HepG2 (cell line): ENCODE measurements at places on chromosomes 6 and 20. TPM values are rescaled to one million over a fixed set of nuclear protein-coding genes. Genes with fewer than 3 reads are reported as not detected.

Gene EPPIN
- not detected in 2 replicates for total RNA-seq

Gene NKAPL
- not detected in 2 replicates for total RNA-seq

Gene SLC4A11
- 1.1 and 3.9 TPM in 2 replicates for total RNA-seq

Gene GNMT
- 7.0 and 7.3 TPM in 2 replicates for total RNA-seq

Gene TMEM244
- total RNA-seq, result not detected in 2 replicates

Gene MUC21
- not detected in 2 replicates for total RNA-seq

Gene PLCG1
- 53.1 and 85.3 TPM in 2 replicates for total RNA-seq

Gene IL20RA
- total RNA-seq, result not detected in 2 replicates

Gene HDGFL1
- not detected in 2 replicates for total RNA-seq

Gene SLC44A4
- total RNA-seq, result 5.6 and 5.9 TPM in 2 replicates

Gene PTCRA
- not detected in 2 replicates for total RNA-seq

DNA sequence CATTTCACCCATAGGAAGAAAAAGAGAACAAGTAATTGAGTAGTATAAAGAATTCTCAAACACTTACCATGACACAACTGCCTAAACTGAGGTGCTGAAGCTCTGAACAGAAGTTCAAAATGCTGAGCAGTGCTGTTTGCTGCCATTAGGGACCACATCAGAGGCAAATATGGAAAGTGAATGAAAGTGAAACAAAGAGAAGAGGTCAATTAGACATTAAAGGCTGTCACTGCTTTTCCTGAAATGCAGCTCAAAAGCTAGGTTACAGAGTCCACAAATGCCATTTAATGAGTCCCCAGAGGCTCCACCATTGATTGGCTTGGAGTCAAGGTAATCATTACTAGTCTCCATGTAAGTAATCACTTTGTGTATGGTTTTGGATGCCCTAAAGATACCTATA is 46.1 kb downstream of the POU3F2 start:
- DNase-seq, result no peak

DNA sequence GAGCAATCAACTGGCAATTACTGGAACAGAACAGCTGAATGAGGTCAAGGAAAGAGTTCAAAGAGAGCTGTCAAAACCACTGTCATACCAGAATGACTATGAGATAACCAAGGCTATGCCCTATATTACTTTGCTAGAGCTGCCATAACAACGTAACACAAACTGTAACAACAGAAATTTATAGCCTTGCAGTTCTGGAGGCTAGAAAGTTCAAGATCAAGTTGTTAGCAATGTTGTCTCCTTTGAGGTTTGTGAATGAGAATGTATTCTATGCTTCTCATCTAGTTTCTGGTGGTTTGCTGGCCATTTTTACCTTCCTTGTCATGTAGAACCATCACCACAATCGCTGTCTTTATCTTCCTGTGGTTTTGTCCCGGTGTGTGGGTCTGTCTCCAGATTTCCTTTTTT is 1323.0 kb upstream of the GJE1 start:
- no peak for DNase-seq

- DNase-seq, result no peak
Measured at GRCh38 chr6:121879149-121879548, 443.7 kb downstream of the GJA1 start.

DNA sequence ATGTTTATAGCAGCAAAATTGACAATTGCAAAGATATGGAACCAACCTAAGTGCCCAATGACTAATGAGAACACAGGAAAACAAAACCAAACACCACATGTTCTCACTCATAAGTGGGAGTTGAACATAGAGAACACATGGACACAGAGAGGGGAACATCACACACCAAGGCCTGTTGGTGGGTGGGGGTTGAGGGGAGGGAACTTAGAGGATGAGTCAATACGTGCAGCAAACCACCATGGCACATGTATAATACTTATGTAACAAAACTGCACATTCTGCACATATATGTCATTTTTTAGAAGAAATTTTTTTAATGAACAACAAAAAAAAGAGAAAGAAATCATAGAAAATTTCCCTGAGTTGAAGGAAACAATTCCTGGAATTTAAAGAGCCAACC is 3.9 kb downstream of the EPM2A start:
- no peak for DNase-seq

DNA sequence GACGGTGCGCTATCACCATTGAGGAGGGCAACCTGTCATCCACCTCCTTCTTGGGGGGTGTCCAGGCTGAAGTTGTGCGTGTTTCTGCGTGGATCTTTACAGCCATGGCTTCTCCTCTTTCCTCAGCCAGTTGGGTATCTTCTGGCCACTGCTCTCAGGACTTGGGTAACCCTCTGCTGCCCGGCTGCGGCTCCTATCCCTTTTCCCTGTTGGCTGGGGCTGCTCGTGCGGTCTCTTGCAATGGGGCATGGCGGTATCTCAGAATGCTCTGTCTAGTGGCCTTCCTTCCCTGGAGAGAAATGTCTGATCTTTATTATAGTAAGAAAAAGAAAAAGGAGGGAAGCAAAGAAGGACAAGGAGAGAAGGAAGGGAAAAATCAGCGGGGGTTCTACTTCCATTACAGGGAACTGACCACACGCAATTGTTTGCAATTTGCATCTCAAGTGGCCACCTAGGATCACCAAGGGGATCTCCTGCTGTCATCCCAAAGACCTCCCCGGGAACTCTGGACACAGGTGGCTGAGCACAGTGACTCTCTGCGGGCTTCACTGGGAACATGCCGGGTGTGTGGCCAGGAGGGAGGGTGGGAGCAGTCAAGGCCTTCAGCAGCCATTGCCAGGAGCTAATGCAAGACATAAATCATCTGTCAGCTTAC is 60.8 kb downstream of the NPEPL1 start:
- DNase-seq, result no peak

DNA sequence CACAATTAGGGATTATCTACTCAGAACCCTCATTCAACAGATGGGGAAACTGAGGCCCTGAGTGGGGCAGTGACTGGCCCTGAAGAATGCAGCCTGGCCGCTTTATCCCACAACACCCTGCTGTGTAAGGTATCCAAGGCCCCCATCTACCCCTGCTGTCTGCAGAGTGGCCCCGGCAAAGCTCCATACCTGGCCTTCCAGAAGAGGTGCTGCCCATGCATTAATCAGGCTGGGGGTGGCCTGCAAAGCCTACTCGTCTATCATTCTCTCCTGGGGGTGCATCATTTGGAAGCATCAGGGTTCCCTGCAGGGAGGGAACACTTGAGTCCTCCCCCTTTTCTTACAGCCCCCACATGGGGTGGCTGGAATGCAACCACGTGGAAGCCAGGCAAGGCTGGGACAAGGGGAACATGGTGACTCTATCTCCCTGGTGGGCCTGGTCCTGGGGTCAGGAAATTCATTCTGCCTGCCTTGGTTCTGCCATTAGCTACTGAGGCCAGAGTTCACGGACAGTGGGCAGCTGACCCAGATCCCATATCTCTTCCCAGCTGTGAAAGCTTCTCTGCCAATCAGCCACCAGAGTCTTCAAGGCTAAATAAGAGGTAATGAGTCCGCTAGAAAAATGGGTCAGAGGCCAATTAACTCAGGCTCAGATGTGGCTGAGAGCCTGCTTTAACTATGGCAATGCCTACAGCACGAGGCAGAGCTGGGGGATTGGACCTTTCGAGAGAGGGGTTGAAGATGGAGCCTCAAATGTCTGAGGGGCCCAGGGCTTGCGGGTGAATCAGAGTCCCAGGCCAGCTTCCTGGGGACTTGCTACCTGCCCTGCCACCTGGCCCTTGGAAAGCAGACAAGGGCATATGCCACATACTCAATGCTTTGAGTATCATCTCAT is 72.3 kb upstream of the TOX2 start:
- DNase-seq, result no peak

- DNase-seq, result no peak
Measured at GRCh38 chr20:63007646-63008488, 1.1 kb upstream of the BHLHE23 start.

DNA sequence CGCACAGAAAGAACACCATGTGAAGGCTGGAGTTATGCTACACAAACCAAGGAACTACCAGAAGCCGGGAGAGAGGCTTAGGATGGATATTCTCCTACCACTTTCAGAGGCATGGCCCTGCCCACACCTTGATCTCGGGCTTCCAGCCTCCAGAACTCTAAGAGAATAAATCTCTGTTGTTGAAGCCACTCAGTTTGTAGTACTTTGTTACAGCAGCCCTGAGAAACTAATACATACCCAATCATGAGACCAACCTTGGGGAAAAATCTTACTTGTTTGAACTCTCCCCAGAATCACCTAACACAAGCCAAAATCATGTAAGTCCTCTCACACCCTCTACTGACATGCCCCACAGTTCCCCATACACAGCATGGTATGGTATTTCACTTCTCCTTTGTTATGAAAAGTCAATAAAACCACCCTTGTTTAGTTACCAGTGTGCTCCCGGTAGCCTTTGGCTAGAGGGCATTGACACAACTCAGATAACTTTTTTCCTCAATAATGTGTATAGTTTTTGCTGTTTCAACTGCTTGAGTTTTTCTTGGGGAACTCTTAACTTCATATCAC is 40.7 kb upstream of the SLC2A12 start:
- DNase-seq, result no peak

DNA sequence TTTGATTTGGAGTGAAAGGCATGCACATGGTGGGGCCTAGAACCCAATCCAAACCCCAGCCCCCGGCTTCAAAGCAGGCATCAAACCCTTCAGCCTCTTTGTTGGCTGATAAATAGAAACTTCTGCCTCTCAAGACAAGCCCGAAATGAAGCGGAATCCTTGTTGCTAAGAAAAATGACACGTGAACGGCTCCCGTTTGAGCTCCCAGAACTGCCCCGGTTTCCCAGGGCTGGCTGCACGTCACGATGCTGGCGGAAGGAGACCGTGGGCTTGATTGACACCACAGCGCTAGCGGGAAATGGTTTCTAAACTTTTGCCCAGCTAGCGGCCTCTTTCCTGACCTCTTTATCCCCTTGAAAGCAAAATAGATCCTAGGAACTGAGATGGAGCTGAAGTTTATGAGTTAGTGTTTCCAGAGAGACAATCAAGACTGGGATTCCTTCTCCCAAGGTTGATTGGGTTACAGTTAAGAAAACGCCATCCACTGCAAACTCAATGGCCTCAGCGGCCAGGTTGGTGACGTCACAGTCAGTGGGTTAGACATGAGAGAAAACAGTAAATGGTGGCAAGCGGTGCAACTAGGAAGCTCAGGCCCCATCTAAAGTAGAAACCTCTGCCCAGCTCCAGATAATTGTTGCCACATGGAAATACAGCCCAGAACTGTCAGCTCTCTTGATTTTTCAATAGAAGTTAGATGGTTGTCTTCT is 117.0 kb downstream of the ANKRD60 start:
- no peak for DNase-seq

DNA sequence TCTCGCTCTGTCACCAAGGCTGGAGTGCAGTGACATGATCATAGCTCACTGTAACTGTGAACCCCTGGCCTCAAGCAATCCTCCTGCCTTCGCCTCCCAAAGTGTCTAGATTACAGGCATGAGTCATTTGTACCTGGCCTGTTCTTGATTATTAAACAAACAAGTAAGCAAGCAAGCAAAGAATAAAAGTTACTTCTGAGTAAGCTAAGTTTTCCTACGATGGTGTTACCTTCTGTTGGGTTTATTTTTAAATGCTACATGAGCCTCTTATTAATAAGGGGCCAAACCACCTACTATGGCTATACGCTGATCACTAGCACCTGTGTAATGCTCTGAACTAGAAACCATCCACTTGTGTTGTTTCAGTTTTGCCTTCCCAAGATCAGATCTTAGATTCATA is 50.8 kb downstream of the IL22RA2 start:
- no peak for DNase-seq

- DNase-seq, result no peak
Measured at GRCh38 chr6:16762268-16762549, 949 bp upstream of the ATXN1 start.

DNA sequence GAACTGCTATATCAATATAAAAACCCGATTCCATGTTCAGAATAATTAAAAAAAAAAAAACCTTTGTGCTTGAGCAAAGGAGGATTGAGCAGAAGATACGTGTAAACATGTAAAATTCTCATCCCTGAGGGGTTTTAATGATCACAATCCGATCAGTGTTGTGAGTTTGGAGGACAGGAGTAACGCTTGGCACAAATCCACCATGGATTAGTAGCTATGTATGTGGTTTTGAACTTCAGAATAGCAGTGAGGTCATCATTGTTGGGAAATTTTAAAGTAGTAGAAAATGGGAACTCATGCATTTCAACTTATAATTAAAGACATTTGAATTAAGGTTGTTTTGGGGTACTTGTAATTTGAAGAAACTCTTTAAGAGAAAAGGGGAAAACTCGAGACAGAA is 203.2 kb downstream of the RPS12 start:
- no peak for DNase-seq

DNA sequence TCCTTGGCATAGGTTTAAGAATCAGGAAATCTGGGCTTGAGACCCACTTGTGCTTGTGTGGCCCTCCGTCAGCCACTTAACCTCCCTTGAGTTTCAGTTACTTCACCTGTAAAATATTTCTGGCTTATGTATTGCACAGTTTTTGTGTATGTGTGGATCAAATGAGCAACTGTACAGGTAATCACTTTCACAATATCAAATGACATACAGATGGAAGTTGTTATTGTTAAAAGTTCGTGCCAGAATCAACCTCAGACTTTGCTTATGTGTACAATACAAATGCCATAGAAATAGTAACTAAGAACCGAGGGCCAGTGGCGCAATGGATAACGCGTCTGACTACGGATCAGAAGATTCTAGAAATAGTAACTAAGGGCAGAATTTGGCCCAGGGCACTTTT is 65.6 kb upstream of the KIF13A start:
- DNase-seq, result no peak

- DNase-seq, result no peak
Measured at GRCh38 chr6:145713773-145714172, 21.5 kb downstream of the EPM2A start.

DNA sequence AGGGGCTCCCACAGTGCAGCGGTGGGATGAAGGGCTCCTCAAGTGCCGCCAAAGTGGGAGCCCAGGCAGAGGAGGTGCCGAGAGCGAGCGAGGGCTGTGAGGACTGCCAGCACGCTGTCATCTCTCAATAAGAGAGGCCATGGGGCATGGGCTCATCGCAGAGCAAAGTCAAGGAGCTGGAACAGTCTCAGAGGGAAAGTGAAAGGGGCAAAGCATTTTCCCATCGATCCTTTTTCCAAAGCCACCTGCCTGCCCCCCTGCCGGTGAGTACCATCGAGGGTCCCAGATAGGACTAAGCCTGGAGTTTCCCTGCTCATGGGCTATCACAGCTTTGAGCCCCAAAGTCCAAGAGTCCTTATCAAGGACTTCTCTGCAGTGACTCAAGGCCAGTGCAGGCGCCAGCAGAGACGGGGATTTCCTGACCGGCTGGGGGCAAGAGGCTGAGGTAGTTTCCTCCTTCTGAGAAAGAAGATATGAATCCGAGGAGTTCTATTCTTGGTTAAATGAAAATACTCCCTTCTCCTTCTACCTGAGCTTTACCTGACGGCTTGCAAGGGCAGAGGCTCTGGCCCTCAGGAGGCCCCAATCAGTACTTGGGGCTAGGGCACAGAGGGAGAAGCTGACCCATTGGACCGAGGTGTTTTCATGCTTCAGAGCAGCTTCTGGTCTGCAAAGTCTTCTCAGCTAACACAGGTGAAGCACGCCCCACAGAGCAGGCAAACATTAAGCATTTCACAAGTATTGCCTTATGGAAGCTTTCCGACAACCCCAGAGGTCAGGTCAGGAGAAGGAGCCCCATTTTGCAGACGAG is 22.6 kb downstream of the ETV7 start:
- no peak for DNase-seq
